Right renal cortex interstitium (tissue), 3 donors: ENCODE measurements at places on chromosomes 11 and 22.

- DNase-seq: no peak
Observed at GRCh38 chr22:39917197-39917643, 16.3 kb downstream of the GRAP2 start.

DNA sequence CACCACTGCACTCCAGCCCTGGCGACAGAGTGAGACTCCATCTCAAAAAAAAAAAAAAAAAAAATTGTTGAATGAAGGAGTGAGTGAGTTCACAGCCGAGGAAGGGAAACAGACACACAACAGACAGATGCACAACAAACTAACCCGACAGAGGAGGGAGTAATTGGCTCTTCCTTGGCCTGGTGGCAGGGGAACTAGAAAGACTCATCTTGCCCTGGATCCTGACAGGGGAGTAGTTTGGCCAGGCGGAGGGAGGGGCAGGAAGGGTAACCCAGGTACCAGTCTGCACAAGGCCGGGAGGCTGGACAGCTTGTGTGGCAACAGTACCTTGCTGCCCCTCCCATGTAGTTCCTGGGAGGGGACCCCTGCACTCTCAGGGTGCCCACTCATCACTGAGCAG lies 106.9 kb downstream of the KIAA1671 start:
- no peak for DNase-seq

DNA sequence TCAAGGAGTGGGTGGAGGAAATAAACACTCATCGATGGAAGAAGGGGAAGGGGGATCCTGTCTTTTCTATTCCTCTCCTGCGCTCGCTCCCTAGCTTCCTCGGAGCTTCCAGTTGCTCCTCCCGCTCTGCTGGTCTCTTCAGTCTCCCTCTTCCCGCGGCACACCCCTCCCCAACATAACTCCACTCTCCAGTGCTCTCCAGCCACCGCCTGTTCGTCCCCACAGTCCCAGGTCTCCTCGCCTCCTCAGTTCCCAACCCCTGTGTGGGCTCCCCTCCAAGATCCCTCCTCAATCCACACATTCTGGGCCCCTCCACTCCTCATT lies 438 bp downstream of the ZW10 start:
- peak; percentile 44 for DNase-seq

GRCh38 chr22:25420925-25421904 lies 143.3 kb upstream of the GRK3 start:
- no peak for DNase-seq

DNA sequence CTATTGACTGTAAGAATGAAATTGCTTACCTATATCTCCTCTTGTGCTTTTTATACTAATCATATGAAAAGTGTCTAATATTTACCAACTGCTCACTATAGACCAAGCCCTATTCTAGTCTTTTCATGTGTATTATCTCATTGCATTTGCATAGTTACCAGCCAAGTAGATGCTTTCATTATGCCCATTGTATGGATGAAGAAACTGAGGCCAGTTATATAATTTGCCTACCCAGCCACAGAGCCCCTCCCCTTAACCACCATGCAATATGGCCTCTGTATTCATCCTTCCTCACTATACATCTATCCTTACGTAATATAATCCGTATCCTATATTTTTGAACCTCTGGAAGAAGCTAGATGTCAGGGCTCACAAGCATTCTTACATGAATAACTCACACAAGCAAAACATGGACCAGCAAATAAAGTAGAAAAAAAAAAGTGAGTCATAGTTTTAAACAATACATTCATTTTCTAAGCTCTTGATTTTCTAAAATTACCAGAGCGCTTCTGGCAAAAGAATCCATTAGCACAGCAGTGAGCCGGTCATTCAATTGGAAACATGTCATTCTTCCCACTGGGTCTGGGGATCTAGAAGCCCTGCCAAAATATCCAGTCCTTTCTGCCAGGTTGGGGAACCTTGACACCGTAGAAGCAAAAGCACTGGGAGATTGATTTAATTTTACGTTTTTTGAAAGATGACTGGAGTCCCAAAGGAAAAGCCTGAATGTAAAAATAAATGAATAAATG lies 80.0 kb downstream of the C11orf91 start:
- DNase-seq: no peak

- no peak for DNase-seq
Observed at GRCh38 chr11:36146437-36146836, 142.8 kb downstream of the COMMD9 start.

- no peak for DNase-seq
Observed at GRCh38 chr22:24848559-24849168, 42.7 kb downstream of the SGSM1 start.

DNA sequence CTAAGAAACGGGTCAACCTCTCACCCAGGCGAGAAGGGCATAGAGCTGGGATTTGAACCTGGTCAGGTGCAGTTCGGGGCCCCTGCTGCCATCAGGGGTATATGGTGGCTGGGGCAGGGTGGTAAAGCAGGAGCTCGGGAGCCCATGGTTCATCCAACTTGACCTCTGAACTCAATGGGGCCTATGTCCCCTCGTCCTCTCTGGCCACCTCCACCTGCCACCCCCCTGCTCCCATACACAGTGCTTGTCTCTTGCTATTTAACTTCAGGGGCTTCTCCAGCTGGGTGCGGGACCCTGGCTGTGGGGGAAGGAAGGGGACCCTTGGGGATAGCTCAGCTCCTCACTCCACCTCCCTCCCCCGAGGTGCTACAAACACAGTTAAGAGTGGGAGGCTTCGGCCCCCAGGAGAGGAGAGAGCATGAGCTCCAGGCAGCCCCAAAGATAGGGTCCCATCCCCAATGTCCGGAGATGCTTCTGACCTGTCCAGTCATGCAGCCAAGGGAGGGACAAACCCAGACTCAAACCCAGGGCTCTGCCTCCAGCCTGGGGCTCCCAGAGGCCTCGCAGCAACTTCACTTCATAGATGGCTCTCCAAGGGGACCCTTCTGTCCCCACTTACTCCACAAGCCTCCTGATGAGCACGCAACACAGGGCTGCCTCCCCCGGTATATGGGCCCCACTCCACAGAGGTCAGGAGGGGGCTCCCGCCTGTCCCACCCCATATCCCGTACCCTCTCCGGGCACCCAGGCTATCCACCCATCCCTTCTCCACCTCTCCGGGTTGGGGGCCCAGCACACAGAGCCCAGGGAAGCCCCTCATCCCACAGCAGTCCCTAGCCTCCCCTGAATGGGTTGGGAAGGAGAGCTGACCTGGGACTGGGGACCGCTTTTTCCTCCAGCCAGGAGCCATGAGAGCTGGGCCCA lies 712 bp downstream of the IL2RB start:
- no peak for DNase-seq

DNA sequence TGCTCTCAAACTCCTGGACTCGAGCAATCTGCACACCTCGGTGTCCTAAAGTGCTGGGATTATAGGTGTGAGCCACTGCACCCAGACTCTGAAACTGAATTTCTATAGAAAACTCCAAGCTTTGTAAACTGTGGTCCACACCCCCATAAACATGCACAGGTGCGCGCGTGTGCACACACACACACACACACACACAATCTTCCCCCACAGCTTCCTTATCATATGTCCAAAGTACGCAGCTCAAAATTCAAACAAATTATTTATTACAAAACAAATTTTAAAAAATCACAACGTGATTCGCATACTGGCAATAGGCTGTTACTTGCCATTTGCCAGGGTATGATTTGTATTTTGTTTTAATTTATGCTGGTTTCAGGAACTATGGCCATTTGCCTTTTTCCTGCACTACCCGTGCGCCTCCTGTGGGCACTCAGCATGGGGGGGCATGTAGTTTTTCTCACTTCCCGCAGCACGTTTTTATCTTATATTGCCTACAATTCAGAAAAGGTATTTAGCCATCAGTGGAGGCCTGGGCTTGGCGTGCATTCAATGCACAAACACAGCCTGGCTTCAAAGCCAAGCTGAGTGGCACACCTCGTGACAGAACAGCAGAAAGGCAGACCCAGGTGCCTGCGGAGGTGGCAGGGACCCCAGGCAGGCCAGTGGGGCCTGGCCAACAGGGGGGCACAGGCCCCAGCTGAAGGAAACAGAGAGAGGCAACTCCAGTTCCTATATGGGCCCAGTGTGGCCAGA lies 10.8 kb upstream of the SNX32 start:
- DNase-seq: no peak

- no peak for DNase-seq
Observed at GRCh38 chr11:60992842-60993409, 21.4 kb downstream of the CD6 start.

DNA sequence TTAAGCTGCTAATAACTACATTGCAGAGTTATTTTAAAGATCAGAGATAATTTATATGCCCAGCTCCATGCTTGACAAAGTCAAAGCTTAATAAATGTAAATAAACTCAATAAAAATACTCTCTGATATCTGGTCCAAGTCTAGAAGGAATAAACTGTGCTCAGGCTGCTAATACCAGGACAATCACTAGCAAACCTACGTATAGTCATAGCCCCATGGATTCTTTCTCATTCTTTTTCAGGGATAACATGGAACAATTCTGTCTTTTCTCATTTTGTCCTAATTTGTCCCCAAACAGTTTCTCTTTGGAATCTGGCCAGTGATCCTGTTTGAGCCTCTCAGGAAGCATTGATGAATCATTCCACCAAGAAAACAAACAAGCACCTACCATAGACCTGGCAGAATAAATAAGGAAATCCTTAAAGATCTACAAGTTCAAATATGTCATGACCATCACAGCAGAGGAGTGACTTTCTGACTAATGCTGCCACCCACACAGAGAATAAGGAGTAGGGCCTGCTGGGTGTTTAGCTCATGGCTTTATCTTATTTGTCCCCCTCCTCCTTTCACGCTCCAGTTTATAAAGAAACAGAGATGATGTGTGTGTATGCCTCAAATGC lies 14.1 kb upstream of the B3GNT6 start:
- DNase-seq: no peak

DNA sequence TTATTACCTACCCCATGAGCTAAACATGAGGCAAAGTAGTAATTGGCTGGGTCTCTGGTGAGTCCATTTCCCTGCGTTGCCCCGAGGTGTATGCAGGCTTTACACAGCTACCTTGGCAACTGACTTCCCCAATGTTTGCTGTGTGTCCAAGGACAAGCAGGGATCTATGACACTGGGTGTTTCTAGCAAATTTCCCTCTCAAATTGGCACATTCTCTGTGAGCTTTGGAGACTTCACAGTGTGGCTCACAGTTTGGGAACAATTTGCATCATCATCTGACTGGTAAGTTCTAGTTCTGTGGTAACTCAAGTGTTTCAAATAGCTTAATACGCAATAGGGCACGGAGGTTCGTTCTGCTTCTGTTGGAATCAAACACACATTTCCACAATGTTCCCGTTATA lies 12.5 kb downstream of the NNMT start:
- no peak for DNase-seq

DNA sequence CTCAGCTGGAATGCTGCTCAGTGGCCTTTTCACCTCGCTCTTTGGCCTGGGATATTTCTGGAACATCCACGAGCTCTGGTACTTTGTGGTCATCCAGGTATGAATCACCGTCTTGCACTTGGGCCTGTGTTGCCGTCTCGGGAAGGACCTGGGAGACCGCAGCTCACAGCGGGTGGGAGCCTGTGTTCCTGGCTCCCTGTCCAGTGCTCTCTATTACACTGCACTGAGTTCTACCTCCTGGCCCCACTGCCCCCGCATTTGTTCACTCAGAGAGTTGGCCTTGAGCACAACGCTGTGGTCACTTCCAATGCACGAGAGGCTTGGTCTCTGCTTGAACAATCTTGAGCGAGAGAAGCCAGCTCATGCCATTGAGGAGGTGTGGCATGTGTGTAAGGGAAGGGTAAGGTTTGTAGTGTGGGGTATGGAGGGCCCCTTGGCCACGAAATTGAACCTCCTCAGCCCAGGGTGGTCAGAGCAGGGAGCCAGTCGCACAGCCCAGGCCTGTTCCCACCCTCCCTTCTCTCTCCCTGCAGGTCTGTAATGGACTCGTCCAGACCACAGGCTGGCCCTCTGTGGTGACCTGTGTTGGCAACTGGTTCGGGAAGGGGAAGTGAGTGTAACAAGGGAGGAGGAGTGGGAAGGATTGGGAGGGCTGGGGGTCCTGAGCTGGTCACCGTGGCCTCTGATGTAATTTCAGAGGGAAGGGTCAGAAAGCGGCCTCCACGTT lies 16.2 kb downstream of the SLC37A2 start:
- no peak for DNase-seq

DNA sequence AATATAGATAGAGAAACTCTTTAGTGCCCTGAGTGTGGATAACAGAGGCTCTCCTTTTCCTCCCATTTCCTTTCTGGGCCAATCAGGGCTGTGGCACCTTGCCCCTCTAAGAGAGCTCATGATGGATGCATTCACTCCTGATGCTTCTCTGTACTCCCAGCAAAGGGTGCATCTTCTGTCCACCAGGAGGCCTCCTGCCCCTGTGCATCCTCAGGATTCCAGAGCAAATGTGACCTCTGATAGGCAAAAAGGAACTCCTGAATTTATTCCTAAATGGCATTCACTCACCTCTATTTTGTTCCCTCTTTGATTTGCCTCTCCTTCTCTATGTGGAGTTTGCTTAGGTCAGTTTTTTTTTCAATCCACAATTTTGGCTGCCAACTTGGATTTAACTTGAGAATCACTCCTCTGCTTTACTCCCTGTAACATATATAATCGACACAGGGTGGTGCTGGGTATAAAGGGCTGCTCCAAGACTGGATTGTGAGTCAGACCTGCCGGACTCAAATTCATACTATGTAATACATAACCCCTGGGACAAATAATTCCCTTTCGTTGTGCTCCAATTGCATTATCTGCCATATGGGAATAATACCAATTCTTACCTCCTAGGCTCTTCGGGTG lies 1.1 kb upstream of the MRGPRX4 start:
- DNase-seq: no peak

GRCh38 chr11:117218133-117218915 lies 13.5 kb downstream of the PCSK7 start:
- DNase-seq: no peak

DNA sequence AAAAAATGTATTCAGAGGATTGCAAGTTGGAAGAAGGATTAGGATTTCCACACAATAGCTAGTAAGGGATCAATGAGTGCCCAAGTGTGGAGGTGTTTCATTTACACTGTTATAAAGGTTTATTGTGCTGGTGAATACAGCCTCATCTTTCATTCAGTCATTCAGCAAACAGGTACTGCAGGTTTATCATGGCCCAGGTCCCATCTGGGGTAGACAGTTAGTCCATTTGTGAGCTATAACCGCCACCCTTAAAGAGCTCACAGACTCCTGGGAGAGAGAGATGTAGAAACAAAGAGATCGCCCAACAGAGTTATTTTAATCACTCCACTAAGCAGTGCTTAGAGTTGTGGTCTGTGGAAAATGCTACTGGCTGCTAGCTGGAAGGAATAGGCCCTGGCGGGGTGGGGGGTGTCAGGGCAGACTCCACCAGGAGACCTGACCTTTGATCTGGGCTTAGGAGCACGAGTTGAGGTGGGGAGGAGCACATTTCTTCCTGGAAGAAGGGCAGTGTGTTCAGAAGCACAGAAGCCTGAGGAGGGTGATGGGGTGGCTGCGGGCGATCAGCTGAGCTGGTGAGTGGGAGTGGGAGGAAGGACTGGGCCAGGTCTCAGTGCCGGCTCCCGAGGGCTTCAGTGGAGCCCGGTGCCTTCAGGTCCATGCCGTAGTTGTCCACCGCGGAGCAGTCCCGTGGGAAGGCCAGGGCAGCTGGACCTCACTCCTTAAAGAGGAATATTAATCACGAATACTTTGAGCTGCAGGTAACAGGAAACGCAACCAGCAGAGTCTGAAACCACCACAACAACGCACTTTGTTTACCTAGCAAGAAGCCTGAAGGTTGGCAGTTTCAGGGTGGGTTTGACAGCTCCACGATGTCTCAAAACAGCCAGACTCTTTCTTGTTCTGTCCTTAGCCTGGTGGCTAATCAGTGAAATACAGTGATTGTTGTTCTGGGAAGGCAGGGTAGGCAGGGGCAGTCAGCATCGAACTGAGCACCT lies 11.2 kb downstream of the TOM1 start:
- DNase-seq: no peak
